Esophagus squamous epithelium (tissue), 5 donors: ENCODE measurements at places on chromosomes 5 and 9.
A peak's percentile ranks its signal among the peaks of the same experiment; 100 is the strongest.

DNA sequence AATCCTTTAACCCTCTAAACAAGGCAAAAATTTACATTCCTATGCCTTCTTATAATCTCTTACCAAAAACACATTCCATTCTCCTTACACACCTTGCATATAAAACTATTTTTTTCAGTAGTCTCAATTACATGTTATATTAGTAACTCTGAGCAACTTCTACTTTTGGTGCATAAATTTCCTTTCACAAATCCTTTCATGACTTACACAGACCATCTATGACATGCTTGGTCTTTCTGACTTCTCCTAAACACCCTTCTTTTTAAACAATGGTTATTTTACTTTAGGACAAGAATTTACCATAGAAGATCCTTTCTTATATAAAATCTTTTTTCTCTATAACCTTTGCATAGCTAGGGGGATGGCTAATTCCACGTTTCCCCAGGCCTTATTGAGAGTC, 208.0 kb upstream of the ARRDC3 start:
- H3K36me3 ChIP-seq = no peaks in the 10 kb centered on the region
- no peak for DNase-seq
- no peaks in the 10 kb centered on the region for H3K27me3 ChIP-seq
- no peak overlapping the region for H3K4me3 ChIP-seq
- no peak overlapping the region for H3K27ac ChIP-seq

- H3K36me3 ChIP-seq = peaks cover 8% of the 10 kb centered on the region
- peak overlapping the region; percentile 81 for H3K27ac ChIP-seq
These were observed 37.6 kb upstream of the IPPK start for GRCh38 chr9:92707530-92707929.

DNA sequence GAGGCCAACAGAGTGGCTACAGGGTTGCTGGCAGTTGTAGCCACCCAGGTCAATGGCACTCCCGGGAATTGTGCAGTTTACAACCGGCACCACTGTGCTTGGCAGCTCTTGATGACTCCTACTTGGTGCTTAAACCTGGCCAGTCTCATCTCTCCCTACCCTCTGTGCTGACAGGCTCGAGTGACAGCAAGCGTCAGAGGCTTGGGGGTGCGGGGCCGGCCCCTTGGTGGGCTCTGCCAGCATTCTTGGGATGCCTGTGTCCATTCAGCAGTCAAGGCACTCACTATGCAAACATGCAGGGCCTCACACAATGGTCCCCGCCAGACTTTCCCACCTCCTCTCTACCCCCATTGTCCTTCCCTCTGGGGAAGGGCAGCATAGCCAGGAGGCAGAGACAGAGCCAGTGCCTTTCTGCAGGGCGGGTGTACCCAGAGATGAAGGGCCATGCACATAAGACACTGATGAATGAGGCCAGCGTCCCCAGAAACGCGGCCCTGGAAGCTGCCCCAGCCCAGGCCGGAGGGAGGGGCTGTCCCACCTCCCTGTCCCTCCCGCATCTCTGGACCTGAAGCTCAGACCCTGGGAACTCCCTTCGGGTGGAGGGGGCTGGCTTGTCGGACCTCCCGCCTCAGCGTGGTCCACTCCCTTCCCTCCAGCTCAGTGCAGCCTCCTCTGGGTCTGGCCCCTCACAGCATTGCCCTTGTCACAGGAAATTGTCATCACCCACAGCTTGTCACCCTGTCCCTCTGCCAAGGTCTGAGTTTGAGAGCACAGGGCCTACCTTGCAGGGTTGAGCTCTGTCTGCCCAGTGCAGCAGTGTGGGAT, 26.4 kb upstream of the NOTCH1 start:
- H3K27ac ChIP-seq = no peak overlapping the region
- peaks cover 32% of the 10 kb centered on the region for H3K4me1 ChIP-seq
- H3K27me3 ChIP-seq = no peaks in the 10 kb centered on the region
- no peaks in the 10 kb centered on the region for H3K36me3 ChIP-seq
- DNase-seq = no peak

GRCh38 chr9:87741326-87741725, 15.4 kb downstream of the CTSL start:
- no peaks in the 10 kb centered on the region for H3K27me3 ChIP-seq
- DNase-seq = no peak
- H3K4me3 ChIP-seq = no peak overlapping the region
- no peaks in the 10 kb centered on the region for H3K36me3 ChIP-seq

DNA sequence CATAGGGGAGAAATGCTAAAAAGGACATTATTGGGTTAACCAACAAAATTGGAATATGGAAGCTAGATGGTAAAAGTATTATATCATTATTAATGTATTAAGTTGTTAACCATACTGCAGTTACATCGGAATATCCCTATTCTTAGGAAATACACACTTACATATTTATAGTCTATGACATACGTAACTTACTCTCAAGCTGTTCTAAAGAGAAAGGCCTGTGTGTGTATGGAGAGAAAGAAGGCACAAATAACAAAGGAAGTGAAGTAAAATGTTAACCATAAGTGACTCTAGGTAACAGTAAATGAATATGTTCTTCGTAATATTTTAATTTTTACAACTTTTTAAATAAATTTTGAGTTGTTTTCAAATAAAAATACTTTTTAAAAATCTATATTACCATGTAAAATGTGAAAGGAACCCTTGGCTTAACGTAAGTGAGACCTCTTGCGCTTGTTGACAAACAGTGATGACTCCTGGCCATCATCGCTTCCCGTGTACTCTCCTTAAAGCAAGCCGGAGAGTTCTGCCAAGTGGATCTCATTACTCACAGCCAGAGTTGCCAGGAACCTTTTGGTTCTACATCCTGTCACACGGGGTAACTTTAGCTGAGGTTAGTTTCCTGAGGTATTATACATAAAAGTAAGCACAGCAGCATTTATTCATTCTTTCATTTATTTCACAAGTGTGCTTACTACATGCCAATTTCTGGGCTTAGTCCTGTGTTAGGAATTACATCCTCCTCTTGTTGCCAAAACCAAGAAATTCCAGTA, 165.4 kb downstream of the EPB41L4A start:
- peaks cover 26% of the 10 kb centered on the region for H3K4me1 ChIP-seq
- no peak overlapping the region for H3K4me3 ChIP-seq
- no peaks in the 10 kb centered on the region for H3K27me3 ChIP-seq
- no peaks in the 10 kb centered on the region for H3K36me3 ChIP-seq
- DNase-seq = no peak

GRCh38 chr5:154237946-154238345, 47.4 kb downstream of the GALNT10 start:
- H3K27me3 ChIP-seq = no peaks in the 10 kb centered on the region
- H3K4me1 ChIP-seq = no peaks in the 10 kb centered on the region
- no peaks in the 10 kb centered on the region for H3K36me3 ChIP-seq
- H3K4me3 ChIP-seq = no peak overlapping the region
- DNase-seq = no peak
- H3K27ac ChIP-seq = no peak overlapping the region

DNA sequence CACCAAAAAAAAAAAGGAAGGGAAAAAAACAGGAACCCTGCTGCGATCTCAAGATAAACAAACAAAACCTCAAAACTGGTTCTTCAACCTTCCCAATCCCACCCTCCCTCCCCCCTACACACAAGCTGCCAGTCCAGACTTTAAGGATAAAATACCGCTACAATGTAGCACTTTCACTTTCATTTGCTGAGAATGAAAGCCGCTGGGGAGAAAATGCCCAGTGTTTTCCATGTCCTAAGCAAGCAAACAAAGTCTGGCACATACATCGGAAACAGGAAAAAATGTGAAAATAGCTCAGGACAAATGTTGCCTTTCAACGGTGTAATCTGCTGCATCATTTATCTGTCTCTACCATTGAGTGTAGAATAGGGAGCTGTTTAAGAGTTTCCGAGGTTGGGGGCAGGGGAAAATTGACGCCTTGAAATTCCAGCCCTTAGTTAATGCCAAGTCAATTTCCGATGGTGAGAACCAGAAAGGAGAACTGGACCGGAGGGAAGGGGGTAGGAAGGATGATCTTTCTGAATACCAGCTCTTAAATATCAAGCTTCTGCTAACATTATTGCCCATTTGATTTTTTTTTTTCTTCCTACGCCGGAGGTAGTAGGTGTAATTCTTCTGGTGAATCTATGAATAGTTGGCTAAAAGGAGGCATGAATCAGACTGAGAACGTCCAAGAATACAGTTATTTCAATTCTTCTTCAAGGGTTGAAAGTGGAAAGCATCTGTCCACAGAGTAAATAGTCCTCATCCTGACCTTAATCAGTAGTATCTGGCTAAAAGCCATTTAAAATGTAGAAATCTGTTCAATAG, 1.2 kb upstream of the ADAMTS6 start:
- no peaks in the 10 kb centered on the region for H3K36me3 ChIP-seq
- no peak for DNase-seq
- peaks cover 3% of the 10 kb centered on the region for H3K4me1 ChIP-seq

- H3K27me3 ChIP-seq = no peaks in the 10 kb centered on the region
- H3K27ac ChIP-seq = peak overlapping the region; percentile 91
- no peak for DNase-seq
- peaks cover 71% of the 10 kb centered on the region for H3K4me1 ChIP-seq
These were observed 178.4 kb downstream of the MACROH2A1 start for GRCh38 chr5:135220394-135221186.

GRCh38 chr9:108863891-108864290, 1.8 kb downstream of the ACTL7A start:
- no peak overlapping the region for H3K4me3 ChIP-seq
- DNase-seq = no peak
- no peaks in the 10 kb centered on the region for H3K36me3 ChIP-seq
- no peak overlapping the region for H3K27ac ChIP-seq
- no peaks in the 10 kb centered on the region for H3K27me3 ChIP-seq

DNA sequence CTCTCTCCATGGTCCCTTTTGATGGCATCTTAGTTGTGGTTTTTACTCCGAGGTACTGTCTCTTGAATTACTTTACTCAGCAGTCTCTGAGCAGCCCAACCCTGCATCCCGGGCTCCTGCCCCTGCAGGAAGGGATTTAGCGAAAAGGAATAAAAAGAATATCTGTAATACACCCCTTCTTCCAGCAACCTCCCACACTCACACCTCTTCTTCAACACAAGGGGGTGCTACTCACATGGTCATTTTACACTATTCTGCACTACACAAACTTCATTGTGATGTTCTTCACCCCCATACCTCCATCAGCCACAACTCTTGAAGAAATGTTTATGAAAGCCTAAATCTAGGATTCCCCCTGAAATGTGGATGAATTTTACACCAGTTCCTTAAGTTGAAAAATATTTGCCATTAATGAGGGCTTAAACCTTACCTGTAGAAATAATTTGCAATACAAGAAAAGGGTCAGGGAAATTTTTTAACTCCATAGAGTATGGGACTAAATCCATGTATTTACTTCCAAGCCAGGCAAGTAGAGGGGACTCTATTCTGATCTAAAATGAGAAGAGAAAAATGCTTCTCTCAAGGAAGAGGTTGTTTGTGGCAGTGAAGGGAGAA, 26.0 kb downstream of the TPD52L3 start:
- DNase-seq = no peak
- no peaks in the 10 kb centered on the region for H3K27me3 ChIP-seq
- no peak overlapping the region for H3K27ac ChIP-seq
- H3K4me1 ChIP-seq = peaks cover 4% of the 10 kb centered on the region
- H3K36me3 ChIP-seq = no peaks in the 10 kb centered on the region

DNA sequence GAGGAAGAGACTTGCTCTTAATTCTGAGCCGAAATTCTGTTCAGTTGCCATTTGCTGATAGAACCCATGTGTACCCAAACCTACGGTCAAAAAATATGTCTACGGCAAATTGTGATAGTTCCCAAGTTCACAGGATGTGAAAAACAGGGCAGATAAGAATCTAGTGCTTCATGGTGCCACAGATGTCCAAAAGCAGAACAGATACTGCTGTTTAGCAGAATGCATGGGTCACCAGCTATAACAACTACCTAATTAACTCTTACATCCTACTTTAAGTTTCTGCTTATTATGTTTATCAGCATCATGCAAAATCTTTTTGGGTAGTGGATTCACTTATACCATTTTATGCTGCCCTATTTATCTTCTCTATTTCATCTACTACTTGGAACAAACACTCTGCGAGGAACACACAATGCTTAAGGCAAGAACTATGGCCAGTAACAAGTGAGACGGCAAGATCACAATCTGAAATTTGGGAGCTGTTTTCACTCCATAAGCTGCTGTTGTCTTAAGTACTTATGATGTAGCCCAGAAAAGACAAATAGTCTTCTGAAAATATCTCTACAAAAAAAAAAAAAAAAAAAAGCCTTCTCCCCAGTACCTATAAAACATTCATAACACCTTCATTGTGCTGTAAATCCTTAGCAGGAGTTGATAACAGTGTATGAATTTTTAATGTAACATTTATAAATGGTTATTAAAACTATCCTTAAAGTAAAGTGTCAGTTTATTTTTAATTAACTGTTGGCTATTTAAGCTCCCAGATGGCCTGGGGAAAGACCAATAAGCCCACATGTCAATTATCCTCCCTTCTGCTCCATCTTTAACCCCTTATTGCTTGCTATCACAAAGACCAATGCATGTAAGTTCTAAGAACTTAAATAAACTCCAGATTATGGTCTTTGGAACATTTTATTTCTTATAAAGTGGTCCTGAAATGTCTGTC, 232.3 kb downstream of the TLR4 start:
- no peak overlapping the region for H3K27ac ChIP-seq
- H3K27me3 ChIP-seq = no peaks in the 10 kb centered on the region
- no peak overlapping the region for H3K4me3 ChIP-seq
- H3K4me1 ChIP-seq = no peaks in the 10 kb centered on the region
- no peaks in the 10 kb centered on the region for H3K36me3 ChIP-seq

DNA sequence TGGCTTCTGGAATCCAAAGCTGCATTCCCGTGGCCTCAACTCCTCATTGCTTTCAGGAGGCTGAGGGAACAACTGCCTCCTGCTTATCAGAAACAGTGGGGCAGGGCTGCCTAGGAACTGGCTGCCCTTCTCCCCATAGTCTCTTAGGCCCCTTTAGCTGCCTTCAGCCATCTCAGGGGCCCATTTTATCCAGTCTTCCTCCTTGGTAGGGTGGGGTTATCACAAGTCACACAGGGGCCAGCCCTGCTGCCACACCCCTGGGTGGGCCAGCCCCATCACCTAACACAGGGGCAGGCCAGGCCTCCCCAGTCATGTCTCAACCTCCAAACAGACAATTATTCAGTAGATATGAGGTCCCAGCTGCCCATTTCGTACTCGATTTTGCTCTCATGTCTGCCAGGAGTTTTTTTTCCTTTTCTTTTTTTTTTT, 3.9 kb downstream of the ALAD start:
- H3K27me3 ChIP-seq = no peaks in the 10 kb centered on the region
- no peak overlapping the region for H3K4me3 ChIP-seq
- no peak for DNase-seq
- peaks cover 53% of the 10 kb centered on the region for H3K4me1 ChIP-seq
